ENCODE measurements at places on chromosomes 7 and 10.

- no peak for DNase-seq
Observed at GRCh38 chr10:53079283-53079682, 306.7 kb upstream of the MBL2 start.

DNA sequence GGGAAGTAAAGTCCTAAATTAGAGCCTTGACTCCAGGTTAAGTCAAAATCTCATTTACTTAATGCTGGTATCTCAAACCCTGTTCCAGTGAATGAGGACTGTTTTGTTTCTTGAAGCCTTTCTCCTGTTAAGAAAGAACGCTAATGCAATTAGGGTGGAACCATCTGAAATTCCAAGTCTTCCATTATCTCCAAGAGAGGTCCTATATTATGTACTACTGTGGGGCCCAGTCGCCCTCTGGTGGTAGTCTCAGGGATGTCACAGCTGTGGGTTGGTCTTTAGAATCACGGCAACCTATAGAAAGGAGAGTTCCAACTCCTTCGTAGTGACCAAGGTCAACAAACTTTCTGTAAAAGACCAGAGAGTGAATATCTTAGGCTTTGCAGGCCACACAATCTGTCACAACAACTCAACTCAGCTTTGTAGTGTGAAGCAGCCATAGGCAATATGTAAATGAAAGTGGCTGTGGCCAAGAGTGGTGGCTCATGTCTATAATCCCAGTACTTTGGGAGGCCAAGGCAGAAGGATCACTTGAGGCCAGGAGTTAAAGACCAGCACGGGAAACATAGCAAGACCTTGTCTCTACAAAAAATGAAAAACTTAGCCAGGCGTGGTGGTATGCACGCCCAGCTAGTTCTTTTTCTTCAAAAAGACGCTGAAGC is 9.3 kb downstream of the RPP38 start:
- peak; percentile 80 for DNase-seq

DNA sequence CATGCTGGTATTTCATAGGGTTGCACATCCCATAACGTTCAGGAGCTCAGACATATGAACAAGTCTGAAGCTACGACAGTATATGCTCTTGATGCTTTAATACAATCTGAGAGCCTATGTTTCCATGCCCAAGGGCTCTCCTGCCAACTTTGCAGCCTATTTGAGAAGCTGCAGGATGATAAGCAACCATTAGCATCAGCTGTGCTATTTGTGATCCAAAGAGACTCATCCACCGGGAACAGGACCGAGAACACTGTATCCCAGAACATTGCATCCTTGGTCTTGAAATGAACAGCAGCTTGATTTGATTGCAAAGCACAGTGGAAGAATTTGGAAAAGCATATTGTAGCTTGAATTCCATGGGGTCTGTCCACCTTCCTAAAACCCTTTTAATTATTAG is 156.2 kb upstream of the PTER start:
- DNase-seq: no peak

DNA sequence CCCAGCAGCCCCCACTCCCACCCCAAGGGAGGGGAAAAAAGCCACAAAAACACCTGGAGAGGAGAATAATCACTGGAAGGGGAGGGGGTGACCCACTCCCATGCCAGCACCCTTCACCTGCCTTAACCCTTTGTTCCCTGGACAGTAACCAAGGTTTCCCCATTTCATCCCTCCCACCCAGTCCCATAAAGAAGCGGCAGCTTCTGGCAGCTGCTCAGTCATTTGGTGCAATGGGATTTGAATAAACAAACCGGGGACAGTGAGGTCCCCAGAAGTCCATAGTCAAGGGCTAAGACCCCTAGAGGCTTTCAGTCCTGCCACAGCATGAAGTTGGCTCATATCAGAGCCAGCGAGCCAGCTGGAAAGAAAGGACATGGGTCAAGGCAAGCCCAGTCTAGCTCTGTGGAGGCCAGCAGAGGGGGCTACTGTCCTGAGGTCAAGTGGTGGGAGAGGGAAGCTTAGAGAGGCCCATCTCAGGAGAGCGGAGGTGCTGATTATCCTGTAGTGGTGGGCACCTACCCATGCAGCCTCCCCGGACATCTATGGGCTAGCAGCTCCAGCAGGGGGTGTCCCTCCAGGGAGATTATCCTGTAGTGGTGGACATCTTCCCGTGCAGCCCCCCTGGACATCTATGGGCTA is 58.9 kb upstream of the LBX1 start:
- no peak for DNase-seq

DNA sequence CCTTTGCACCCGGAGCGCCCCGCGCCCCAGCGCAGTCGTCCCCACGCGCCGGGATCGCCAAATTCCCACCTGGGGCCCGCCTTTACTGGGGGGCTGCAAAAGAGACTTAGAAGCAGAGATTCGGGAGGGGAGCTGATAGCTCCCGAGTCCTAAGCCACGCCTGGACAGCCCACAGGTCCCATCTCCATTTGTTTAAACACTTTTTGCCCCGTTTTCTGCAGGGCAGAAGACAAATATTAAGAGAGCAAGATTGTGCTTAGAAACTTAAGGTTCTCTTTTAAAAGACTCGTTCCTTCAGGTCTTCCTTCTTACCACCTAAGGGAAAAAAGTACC is 299.1 kb upstream of the NFE2L3 start:
- no peak for DNase-seq

GRCh38 chr7:7177044-7177517 is 5.3 kb upstream of the C1GALT1 start:
- DNase-seq: no peak
